Spleen (tissue), 13 donors: ENCODE measurements at places on chromosomes 3 and 15.

DNA sequence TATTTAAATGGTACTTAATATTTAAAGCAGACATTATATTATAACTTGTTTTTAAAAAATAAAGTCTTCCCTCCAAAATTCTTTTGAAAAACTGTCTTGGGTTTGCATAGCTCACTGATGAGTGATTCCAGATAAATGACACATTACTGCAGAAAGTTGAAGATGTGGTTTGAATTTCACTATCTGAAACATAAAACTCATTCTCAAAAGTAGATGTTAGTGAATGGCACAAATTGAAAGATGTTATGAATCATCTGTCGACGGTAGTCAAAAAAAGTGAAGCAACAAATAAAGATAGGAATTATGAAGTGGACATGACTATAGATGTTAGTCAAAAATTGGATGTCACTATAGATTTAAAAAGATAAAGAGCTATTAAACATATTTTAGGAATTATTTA, 280.5 kb downstream of the GAP43 start:
- no peak for DNase-seq

DNA sequence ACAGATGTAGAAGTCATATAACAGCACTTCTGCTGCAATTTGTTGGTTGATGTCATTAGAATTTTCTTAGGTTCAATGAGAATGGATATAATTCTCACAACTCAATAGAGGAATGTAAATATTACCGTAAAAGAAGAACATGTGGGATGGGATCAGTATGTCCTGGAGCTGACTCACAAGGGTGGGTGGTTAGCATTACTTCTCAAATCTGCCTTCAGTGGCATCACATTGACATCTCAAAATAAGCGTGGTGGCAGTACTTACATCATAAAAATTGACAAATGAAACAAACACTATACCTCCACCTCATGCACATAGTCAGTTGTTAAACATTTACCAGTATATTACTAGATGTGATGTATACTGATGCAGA, 1068.0 kb upstream of the CADM2 start:
- DNase-seq, result no peak

DNA sequence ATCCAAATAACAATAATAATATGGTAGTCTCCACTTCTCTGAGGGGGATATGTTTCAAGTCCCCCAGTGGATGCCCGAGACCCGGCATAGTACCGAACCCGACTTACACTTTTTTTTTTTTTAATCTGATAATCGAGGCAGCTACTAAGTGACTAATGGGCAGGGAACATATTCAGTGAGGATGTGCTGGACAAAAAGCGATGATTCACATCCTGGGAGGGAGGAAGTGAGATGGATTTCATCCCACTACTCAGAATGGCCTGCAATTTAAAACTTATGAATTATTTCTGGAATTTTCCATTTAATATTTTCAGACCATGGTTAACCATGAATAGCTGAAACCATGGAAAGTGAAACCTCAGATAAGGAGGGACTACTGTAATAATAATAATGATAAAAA, 49.5 kb upstream of the SELENOK start:
- no peak for DNase-seq

DNA sequence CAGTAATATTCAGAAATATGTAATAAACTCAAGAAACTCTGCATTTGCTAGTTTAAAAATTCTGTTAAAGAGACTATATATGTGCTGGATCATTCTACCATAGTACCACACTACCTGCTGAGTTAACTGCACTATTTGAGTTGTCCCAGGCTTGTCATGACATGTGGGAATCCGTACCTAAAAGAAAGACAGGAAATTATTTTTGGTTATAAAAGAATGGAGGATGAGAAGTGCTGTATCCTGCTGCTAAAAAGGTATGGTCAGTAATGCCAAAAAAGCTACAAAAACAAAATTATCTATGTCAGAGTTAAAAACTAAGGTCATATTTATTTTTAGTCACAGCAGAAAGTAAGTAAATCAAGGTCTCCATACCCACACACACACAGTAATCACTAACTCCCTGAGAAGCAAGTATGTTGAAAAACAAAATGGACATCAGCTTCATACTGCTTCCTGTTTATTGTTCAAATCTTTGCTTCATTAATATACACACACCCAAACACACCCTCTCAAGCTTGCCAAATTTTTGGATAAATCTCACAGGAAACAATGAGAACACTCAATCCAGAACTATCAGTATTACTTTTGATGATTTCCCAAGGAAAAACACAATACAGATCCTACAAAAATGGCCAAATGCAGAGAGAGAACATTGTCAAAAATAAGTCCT, 33.7 kb downstream of the DENND6A start:
- DNase-seq, result no peak

GRCh38 chr15:76349301-76350070, 12.9 kb downstream of the ISL2 start:
- DNase-seq, result no peak

GRCh38 chr15:72735111-72735510, 48.4 kb downstream of the ADPGK start:
- DNase-seq, result no peak

- no peak for DNase-seq
Measured at GRCh38 chr15:30816430-30816829, 87.3 kb upstream of the FAN1 start.

DNA sequence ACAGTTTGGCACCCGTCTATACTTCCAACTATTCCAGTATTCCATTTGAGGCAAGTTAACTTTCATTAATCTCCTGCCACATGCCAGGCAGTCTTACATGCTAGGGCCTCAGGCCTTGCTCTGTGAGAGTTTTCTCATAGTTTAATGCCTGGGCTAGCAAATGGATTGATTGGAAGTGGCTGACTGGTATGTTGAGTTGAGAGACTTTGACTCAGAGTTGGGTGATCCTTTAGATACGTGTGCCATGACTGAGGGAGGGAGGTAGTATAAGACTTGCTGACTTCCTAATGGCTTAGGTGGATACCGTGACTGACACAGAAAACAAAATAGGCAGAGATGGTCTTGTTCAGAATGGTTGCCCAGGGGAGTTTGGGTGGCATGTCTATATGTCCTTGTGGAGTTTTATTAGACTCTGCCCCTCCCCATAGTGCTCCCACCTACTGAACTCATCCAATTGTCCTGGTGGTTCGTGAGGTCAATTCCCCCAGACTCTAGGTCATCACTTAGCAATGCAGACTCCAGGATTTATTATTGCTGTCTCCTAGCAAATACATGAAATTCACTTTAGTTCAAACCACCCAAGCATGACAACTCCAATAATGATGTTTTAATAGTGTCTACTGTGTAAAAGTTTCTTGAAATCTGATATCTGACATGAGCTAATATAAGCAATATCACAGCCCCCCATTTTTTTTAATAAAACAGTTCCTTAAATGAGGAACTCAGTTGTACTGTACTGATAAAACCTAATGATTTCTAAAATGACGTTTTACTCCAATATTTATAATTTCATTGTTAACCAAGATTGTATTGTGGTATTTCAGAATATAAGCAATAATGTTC, 413.9 kb upstream of the MDFIC2 start:
- DNase-seq, result no peak

GRCh38 chr15:80003171-80003570, 32.2 kb upstream of the BCL2A1 start:
- DNase-seq, result peak; percentile 28

DNA sequence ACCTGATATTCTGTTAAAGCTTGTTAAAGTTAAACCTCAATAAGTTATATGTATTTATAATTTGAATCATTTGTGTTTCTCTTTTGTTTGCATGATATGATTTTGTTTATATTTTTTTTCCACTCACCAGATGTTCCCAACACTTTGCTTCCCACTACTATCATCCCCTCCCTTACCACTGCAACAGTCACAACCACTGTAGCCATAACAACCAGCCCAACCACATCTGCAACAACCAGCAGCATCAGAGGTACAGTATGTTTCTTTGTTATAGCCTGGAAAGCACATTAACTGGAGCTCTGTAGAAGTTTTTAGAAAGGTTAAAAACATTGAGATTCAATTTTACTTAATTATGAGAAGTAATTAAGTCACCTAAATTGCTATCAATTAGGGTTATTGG, 1011.9 kb downstream of the VGLL3 start:
- no peak for DNase-seq

- DNase-seq, result no peak
Measured at GRCh38 chr15:38733331-38733730, 168.7 kb upstream of the RASGRP1 start.

DNA sequence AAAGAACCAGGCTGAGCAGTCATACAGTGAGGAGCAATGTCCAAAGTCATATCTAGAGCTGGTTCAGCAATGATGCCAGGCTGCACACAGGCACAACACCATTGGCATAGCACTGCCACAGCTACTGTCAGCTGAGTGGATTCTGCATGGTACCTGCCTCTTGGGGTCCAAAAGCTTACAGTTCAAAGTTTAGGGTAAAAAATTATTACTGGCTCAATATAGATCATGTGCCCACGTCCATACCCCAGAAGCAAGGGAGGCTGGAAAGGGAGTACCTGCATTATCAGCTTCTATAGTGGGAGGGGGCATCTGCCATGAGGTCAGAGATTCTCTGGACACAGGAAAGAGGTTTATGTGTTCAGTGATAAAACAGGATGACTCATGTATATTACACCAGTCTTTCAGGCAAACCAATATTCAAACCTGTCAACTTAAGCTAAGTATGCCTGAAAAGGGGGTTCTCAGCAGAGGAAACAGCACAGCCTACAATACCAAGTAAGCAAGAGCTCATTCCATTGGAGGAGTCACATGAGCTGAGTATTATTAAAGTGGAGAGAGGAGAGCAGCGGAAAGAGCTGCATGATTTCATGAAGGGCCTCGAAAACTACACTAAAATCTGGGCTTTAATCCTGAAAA, 99.0 kb downstream of the ANO10 start:
- DNase-seq, result no peak

GRCh38 chr3:101256511-101256910, 63.9 kb downstream of the IMPG2 start:
- no peak for DNase-seq

- no peak for DNase-seq
Measured at GRCh38 chr3:183212565-183212964, 40.5 kb upstream of the B3GNT5 start.

DNA sequence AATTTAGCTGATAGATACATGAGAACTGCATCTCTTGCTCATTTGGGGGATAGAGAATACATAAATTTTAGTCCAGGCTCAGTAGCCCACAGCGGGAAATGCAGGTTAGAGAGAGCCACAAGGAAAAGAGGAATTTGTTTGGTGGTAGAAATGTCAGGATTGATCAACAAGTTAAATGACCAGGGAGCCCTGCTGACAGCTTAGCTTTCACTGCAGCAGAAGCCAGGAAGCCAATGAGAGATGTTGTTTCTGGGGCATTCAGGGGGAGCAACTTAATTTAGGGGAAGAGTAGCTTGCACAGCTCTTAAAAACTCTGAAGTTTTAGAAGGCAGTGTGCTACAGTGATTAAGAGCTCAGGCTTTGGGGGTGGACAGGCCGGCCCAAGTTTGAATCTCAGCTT, 22.7 kb downstream of the ARHGEF26 start:
- no peak for DNase-seq
